ENCODE measurements at places on chromosomes 5 and 9.

DNA sequence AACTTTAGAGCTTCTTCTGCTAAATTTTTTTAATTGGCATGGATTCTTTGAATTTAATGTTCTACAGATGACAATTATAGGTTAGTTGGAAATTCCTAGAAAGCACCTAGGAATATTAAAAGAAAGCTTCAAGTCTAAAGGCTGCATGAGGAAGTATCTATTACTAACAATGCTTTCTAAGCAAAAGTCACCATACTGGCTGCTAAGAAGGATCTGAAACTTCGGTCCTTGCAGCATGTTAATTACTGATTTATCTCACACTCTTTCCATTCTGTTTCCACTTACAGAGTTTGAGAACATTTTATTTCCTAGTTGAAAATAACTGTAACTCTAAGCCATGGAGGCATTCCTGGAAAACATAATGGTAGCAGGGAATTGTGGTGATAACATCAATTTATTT lies 8.4 kb downstream of the SEMA6A start:
- no peak for DNase-seq

GRCh38 chr5:64532657-64533056 lies 26.8 kb downstream of the RGS7BP start:
- DNase-seq = no peak

DNA sequence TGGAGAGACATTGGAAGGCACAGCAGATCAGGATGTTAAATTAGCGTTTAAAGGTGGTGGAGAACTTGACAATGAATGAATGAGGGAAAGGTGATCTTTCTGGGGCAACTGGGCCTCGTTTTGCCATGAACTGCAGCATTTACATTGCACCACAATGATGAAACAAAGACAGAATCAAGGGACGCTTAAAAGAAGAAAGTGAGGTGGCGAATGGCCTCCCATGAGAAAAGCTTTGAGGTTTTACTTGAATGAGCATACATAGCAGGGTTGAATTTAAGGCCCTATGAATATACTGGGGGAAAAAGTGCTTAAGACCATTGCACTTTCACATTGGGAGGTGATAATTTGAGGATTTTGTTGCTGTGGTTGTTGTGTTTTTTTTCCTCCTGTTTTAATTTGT lies 476.4 kb downstream of the ISL1 start:
- no peak for DNase-seq

GRCh38 chr9:69940674-69941073 lies 103.0 kb upstream of the MAMDC2 start:
- no peak for DNase-seq

- peak; percentile 16 for DNase-seq
These were observed 810 bp downstream of the VPS13A start for GRCh38 chr9:77177894-77178794.

- no peak for DNase-seq
These were observed 340.9 kb downstream of the RASEF start for GRCh38 chr9:82722051-82722450.

DNA sequence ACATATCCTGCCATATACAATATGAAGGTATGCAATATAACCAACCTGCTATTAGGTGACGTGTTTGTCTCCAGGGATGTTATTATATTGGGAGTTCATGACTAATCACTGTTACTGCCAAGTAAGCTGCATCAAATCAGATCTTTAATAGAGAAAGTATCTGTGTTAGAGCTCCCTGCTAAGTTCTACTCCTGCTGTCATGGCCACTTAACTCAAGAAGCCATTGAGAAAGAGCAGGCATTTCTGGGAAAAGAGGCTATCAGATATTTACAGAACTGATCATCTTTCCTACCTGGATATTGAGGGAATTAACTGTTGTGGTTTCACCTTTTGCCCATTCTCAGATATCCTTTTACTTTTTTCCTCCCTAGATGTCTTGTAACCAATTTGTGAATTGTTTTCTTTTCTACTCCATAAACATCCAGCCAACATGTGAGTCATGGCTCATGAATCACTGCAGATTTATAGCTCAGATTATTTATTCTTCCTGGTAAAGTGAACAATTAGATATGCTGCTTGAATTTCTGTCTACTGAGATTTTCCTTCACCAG lies 634.8 kb upstream of the FAM174A start:
- no peak for DNase-seq

- no peak for DNase-seq
These were observed 145.9 kb downstream of the ASTN2 start for GRCh38 chr9:117268847-117269446.

- no peak for DNase-seq
These were observed 86.2 kb downstream of the FEM1C start for GRCh38 chr5:115458416-115458815.

- DNase-seq = no peak
These were observed 10.9 kb downstream of the SH3GL2 start for GRCh38 chr9:17589771-17590170.

DNA sequence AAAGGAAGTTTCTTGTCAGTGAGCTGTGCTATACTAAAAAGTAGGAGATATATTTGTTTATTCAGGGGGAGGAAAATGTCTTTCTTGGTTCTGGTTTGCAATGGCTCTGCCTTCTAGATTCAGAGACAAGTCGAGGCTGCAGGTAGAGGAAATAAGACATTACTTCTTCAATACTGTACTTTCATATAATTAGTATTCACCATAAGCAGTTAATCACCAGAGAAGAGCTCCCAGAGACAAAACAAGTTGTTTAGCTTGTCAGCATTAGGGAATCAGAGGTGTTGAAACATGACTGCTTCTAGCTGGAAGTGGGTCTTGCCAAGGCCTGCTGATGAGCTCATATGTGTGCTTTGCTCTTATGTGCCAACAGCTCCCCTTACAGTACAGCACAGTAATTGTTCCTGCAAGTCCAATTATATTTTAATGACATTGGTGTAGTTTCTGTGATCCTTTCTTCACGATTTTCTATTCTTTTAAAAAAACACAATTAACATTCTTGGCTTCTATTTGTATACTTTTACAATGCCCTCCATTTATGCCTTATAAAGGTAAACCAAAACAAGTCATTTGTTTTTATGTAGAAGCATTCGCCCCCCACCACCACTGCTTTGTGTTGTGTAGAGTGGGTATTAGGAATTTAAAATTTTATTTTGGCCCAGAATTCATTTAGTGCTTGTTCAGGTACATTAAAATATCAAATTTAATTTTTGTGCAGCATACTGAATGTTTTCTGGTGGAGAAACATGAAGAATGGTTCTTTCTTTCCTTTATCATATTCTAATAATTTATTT lies 112.2 kb downstream of the RPS23 start:
- no peak for DNase-seq

DNA sequence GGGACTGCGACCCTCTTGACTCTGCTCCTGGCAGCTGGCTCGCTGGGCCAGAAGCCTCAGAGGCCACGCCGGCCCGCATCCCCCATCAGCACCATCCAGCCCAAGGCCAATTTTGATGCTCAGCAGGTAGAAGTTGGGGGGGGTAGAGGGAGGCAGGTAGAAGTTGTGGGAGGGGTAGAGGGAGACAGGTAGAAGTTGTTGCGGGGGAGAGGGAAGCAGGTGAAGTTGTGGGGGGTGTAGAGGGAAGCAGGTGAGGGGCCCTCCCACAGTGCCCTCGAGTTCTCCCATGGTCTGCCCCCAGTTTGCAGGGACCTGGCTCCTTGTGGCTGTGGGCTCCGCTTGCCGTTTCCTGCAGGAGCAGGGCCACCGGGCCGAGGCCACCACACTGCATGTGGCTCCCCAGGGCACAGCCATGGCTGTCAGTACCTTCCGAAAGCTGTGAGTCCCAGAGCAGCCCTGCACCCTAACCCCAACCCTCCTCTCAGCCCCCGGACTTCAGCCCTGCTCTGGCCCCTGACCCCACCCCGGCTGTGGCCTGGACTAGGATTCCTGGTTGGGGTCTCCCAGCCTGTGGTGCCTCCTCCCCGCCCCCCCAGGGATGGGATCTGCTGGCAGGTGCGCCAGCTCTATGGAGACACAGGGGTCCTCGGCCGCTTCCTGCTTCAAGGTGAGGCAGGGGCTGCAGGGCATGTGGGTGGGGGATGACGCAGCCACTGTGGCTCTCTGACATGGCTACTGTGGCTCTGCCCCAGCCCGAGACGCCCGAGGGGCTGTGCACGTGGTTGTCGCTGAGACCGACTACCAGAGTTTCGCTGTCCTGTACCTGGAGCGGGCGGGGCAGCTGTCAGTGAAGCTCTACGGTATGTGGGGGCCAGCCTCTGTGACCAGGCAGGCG lies 537 bp downstream of the C8G start:
- DNase-seq = no peak

- no peak for DNase-seq
These were observed 87.0 kb downstream of the ZNF618 start for GRCh38 chr9:113963017-113963620.

GRCh38 chr5:87136096-87136495 lies 131.6 kb upstream of the RASA1 start:
- no peak for DNase-seq

DNA sequence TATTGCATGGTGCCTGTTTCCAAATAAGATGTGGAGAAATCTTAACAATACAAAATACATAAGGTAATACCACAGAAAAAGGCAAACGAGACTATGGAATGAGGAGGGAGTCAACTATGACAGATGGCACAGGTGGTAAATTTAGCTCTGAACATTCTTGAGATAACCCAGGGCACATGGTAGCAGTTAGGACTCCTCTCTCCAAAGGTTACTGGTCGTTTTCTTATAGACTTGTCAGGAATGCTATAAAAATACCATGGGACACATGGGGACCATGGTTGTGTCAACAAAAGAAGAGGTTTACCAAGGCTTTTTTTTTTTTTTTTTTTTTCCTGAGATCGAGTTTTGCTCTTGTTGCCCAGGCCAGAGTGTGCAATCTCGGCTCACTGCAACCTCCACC lies 209.4 kb upstream of the RFX3 start:
- no peak for DNase-seq

GRCh38 chr5:140365282-140365681 lies 5.3 kb downstream of the SLC4A9 start:
- DNase-seq = no peak

- no peak for DNase-seq
These were observed 82.6 kb upstream of the EQTN start for GRCh38 chr9:27379311-27380251.

DNA sequence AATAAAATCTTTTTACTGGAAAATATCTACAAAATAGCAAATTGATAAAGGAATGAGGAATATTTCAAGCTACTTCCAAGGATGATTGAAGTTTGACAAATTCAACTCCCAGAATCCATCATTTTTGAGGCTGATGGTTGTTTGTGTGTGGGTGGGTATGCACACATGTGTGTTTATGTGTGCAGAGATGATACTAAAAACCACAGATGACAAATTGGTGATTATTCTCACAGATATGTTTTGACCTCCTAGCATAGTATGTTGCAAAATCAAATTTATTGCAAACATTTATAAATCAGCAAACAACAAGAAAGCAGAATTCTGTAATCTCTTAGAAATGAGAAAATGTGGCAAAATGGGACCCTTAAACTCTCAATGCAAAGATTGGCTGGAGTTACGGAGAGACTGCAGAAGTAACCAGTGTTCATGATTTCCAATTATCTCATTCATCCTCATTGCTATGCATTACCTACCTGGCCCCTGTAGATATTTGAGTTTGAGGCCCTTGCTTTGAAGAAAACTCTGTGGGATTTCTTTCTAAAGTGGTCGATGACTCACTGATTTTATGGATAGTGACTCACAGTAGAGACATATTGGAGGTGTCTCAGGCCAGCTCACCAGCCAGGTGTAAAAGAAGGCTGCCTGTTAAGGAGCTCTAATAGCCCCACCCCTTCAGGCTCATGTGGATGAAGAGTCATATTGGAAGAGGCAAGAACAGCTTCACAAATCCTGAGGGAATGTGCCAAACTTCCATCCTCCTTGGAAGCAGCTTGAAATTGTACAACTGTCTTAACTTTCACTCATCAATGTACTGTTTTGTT lies 44.6 kb upstream of the TMC1 start:
- DNase-seq = no peak

- DNase-seq = no peak
These were observed 70.8 kb upstream of the ENTREP1 start for GRCh38 chr9:69254223-69254622.

DNA sequence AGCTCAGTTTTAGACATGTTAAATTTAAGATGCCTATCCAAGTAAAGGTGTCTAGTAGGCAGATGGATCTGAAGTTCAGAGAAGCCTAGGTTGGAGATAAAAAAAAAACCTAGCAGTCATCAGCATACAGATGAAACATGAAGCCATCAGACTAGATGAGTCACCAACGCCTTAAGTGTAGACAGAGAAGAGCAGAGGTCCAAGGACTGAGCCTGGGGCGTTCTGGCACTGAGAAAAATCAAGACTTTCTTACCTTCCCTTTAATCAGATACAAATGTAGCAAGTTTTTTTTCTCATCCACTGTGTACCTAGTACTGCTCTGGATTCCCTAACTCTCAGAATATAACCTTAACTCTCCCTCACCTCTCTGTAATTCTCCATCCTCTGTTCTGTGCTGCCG lies 97.3 kb downstream of the SIL1 start:
- no peak for DNase-seq

- no peak for DNase-seq
These were observed 193.5 kb upstream of the KLF9 start for GRCh38 chr9:70607926-70608325.

DNA sequence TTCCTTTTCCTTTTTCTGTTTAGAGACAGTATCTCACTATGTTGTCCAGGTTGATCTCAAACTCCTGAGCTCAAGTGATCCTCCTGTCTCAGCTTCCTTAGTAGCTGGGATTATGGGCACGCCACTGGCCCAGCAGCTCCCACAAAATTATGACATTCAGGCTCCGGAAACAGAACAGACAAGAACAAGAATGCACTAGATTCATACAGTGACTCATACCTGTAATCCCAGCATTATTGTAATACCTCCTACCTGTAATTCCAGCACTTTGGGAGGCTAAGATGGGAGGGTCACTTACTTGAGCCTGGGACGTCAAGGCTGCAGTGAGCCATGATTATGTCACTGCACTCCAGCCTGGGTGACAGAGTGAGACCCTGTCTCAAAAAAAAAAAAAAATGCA lies 26.7 kb upstream of the B4GALT1 start:
- no peak for DNase-seq

GRCh38 chr5:137341831-137342230 lies 157.3 kb downstream of the SPOCK1 start:
- no peak for DNase-seq

DNA sequence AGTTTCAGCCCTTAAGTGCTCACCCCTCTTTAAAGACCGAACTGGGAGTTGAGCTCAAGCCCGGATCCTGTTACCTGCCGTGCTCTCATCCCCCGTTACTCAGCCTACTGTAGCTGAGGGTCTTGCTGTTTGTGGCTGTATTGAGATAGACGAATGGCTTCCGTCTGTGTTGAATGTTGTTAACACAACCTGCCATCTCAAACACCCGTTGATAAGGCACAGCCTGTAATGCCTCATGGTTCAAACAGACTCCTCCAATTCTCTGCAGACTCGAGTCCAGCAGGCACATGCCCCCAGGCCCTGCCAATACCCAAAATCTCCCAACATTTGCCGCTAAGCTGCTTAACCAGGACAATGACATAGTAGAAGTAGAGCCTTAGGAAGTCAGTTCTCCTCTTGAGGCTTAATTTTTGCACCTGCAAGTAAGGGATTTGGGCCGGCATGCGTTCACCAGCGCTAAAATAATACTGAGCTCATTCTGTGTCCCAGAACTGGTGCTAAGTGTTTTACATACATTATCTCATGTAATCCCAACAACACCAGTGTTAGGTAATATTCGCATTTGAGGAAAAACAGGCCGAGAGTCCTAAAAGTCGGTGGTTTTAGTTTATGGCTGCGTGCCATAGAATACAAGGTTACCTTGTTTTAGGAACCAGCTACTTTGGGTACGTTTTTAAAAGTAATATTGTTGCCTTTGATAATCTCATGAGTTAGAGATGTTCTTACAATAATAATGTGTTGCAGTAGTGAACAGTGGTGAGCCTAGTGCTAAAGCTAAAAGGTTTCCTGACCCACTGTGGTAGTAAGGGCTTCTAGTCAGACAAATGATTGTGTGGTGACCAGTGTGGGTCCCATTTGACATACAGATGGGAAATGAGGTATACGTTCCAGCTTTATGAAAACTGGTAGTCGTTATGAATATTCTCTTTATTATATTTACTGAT lies 1.5 kb upstream of the RFX3 start:
- DNase-seq = no peak

Measured in stimulated activated CD8-positive, alpha-beta memory T cell treated with anti-CD3 and anti-CD28 coated beads, Interleukin-2, amount 100 ng/mL, for 1 hour (primary cell).